ENCODE measurements at places on chromosomes 3 and 15.

- no peak for DNase-seq
These were observed 56.9 kb upstream of the TBC1D5 start for GRCh38 chr3:17799312-17799711.

- no peak for DNase-seq
These were observed 58.4 kb downstream of the ASTE1 start for GRCh38 chr3:130968221-130968620.

GRCh38 chr3:136277115-136277514 lies 27.0 kb downstream of the PCCB start:
- no peak for DNase-seq

GRCh38 chr3:121661376-121661775 lies 673 bp upstream of the HCLS1 start:
- no peak for DNase-seq
